HFFc6 (cell line): ENCODE measurements at places on chromosomes 2 and 18. TPM values are rescaled to one million over a fixed set of nuclear protein-coding genes. Genes with fewer than 3 reads are reported as not detected.
A peak's percentile ranks its signal among the peaks of the same experiment; 100 is the strongest.

GRCh38 chr2:95240556-95240955 lies 33.2 kb downstream of the ZNF892 start:
- peaks cover 12% of the 10 kb centered on the region; the same call in 1 of the 2 replicates for H3K36me3 ChIP-seq
- H3K4me3 ChIP-seq, result no peak overlapping the region
- no peak for DNase-seq

Gene MOGAT1
- total RNA-seq, result not detected in 3 replicates

GRCh38 chr2:163735685-163736432 lies at the start of gene FIGN:
TSS of gene FIGN (minus strand) at chr2:163736008. CDS start at chr2:163734927, 1,081 bp downstream.
- no peaks in the 10 kb centered on the region for H3K36me3 ChIP-seq
- H3K27ac ChIP-seq, result peak within 1 kb of the TSS; percentile 81
- peaks cover 36% of the 10 kb centered on the region for H3K4me1 ChIP-seq
- peak; percentile 58 for DNase-seq
- peak within 1 kb of the TSS; percentile 89 for H3K4me3 ChIP-seq

GRCh38 chr2:156182132-156182531 lies 150.4 kb downstream of the NR4A2 start:
- H3K4me3 ChIP-seq, result no peak overlapping the region
- H3K4me1 ChIP-seq, result no peaks in the 10 kb centered on the region
- H3K27me3 ChIP-seq, result no peaks in the 10 kb centered on the region
- no peaks in the 10 kb centered on the region for H3K36me3 ChIP-seq
- no peak for DNase-seq

GRCh38 chr18:37391156-37391555 lies 174.4 kb downstream of the CELF4 start:
- H3K4me3 ChIP-seq, result no peak overlapping the region
- H3K27me3 ChIP-seq, result peaks cover 21% of the 10 kb centered on the region
- no peak for DNase-seq
- no peak overlapping the region for H3K27ac ChIP-seq
- H3K4me1 ChIP-seq, result peaks cover 41% of the 10 kb centered on the region
- H3K36me3 ChIP-seq, result no peaks in the 10 kb centered on the region
